ENCODE measurements at places on chromosomes 6 and 20. TPM values are rescaled to one million over a fixed set of nuclear protein-coding genes. Genes with fewer than 3 reads are reported as not detected.

DNA sequence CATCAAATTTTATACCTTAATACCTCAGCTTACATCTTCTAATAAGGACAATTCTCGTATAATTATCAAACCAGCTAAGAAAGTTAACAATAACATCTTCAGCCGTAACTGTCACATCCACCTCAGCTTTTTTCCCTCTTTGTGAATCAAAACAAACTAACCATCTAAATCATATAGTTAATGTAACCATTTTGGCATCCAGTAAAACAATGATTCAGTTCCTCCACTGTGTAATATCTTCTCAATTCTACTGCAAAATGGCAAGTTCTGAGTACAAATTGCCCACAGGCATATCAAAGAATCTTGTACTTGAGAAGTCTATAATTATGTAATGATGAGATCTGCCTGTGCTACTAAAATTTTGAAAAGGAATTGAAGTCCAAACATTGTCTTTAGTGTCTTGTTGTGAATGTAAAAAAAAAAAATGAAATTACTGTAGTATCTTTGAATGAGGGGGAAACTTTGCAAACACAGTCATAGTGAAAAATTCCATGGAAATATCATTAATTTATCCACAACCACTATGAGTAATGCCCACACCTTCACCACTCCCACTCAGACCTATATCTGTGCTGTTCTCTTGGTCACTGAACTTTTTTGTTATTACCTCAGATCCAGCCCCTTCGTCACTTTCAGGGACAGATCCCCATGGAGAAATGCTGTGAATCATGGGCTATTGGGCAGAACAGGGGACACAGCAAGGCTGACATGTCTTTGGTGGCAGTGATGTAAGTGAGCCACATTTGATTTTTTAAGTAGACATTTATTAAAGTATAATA, 178.6 kb upstream of the RAB32 start:
- no peak for DNase-seq
- H3K27me3 ChIP-seq = no peaks in the 10 kb centered on the region
- H3K4me1 ChIP-seq = no peaks in the 10 kb centered on the region
- no peak overlapping the region for H3K27ac ChIP-seq

- H3K36me3 ChIP-seq = no peaks in the 10 kb centered on the region
- no peak for DNase-seq
- H3K4me1 ChIP-seq = no peaks in the 10 kb centered on the region
- no peaks in the 10 kb centered on the region for H3K27me3 ChIP-seq
Observed at GRCh38 chr6:68728159-68728979, 93.3 kb downstream of the ADGRB3 start.

The KIAA1755 gene
- 20.0 TPM for total RNA-seq

The PSMA7 gene
- 163 TPM for total RNA-seq
